ENCODE measurements at places on chromosomes 3 and 15. TPM values are rescaled to one million over a fixed set of nuclear protein-coding genes. Genes with fewer than 3 reads are reported as not detected.

Gene CYP11A1
- polyA plus RNA-seq = 4.5 TPM

Gene FAM81A
- 0.75 TPM for polyA plus RNA-seq

Gene VWA5B2
- polyA plus RNA-seq = 3.5 TPM

Gene C2CD4B
- 6.1 TPM for polyA plus RNA-seq

Gene ALDH1A3
- polyA plus RNA-seq = 49.2 TPM

Gene MGLL
- 25.0 TPM for polyA plus RNA-seq

Gene GOLGA6D
- not detected for polyA plus RNA-seq

Gene TTC23
- polyA plus RNA-seq = 7.7 TPM

Gene SIDT1
- 1.8 TPM for polyA plus RNA-seq

Gene MEIS2
- 3.9 TPM for polyA plus RNA-seq

Gene LDHAL6B
- not detected for polyA plus RNA-seq

Gene ST6GAL1
- polyA plus RNA-seq = 9.7 TPM

Gene CAMK2N2
- 0.68 TPM for polyA plus RNA-seq

Gene CKMT1B
- polyA plus RNA-seq = 41.1 TPM

Gene TRPM1
- polyA plus RNA-seq = not detected

Gene MBD4
- polyA plus RNA-seq = 20.1 TPM

Gene PAQR9
- not detected for polyA plus RNA-seq

Gene SGO1
- polyA plus RNA-seq = 1.8 TPM

Gene MKRN3
- polyA plus RNA-seq = not detected

Gene PCLAF
- 18.6 TPM for polyA plus RNA-seq

Gene TIMP4
- polyA plus RNA-seq = 5.0 TPM
